ENCODE measurements at places on chromosomes 16 and 17.

DNA sequence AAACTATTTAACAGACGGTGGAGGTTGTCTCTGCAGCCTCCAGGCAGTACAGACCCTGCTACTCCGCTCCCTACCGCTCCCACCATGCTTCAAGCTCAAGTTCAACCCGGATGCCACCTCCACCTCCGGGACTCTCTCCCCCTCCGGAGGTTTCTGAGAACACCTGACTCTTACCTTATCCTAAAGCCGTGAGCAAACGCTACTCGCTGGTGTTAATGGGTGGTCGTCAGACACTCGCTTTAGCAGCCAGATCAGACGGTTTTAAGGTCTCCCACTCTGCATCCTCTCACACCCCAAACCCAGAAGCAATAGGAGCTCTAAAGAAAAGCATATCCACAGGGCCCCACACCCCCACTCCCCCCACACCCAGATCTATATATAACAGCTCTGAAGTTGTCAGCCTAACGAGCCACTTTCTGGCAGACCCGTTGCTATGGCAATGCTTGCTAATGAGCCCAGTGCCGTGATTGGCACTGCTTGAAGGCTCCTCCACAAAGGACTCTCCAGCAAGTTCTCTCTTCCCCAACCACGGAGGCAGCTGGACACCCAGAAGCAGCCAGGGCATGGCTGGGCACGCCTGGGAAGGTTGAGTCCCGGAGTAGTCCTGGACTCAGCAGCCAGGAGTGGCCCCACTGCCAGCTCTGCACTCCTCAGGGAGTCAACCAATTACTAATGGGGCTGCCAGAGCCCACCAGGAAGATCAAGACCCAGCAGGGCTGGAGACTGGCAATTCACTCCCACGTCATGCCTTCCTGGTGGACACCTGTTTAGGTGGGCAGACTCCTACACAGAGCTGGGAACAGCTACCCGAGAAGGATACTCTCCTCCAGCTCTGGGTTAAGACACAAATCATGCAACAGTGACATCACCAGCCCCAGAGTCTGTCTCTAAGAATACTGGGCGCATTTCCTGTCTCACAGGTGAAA is 121.2 kb upstream of the RCVRN start:
- no peak for DNase-seq

DNA sequence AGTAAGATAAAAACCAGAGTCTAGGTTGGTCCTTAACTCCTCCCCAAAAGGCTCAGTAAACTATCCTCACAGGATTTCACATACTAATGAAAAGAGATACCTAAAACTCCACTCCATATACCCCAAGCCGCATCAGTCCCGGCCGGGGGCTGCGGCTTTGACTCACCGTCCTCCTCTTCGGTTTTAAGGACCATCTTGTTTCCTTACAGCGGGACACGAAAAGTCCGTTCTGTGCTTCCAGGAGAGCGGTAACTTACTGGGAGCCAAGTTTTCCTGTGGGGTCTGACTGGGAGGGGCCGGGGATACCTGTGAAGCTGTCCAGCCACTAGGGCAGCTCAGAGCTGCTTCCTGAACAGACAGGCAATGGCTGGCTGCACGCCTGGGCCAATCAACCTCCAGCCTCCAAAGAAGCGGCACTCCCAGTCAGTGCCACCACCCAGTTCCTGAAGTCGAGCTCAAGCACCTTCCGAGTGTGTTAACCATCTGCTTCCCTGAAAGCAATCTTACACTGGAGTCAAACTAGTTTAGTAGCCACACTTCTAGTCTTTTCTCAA is 45.5 kb downstream of the CYTH1 start:
- peak; percentile 82 for DNase-seq

- DNase-seq: no peak
Observed at GRCh38 chr16:89910717-89911354, 7.8 kb upstream of the MC1R start.

DNA sequence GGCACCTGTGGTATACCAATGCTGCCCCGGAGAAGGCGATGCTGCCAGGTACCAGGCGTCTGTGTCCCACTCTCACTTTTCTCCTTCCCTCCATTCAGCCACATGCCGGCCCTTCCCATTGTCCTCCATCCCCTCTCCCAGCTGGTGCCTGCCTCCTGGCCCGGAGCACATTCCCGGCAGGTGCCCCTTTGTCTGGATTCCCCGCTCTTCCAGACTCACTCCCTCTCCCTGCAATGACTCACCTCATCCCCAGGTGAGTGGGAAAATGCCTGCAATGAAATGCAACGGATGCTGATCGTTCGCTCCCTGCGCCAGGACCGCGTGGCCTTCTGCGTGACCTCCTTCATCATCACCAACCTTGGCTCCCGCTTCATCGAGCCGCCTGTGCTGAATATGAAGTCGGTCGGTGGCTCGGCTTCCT is 10.4 kb upstream of the KDM6B start:
- DNase-seq: no peak

Measured in NCI-H226 (cell line).